ENCODE measurements at places on chromosomes 3 and 15.

GRCh38 chr3:62281726-62282125, 91.6 kb downstream of the FEZF2 start:
- DNase-seq: no peak

- no peak for DNase-seq
These were observed 37.5 kb downstream of the FEM1B start for GRCh38 chr15:68315035-68315434.

- DNase-seq: no peak
These were observed 315.4 kb upstream of the RASGRP1 start for GRCh38 chr15:38879909-38880471.

- no peak for DNase-seq
These were observed 11.4 kb downstream of the CD86 start for GRCh38 chr3:122066331-122067213.

GRCh38 chr15:79524531-79524930, 92.4 kb downstream of the MINAR1 start:
- DNase-seq: no peak

DNA sequence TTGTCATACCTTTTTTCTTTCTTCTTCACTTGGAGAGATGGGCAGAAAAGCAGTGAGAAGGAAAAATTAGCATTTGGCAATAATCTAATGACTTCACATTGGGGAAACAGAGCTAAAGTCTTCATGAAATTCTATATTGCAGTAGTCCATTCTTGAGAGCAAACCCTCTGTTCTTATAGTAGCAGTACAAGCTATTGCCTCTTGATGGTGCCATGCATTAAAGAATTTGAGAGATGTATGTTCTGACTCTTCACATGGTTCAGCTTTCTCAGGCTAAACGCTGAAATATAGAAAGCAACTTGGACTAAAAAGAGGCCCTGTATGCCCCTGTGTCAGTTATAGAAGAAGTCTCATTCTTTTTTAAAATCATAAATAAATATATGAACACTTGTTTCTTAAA, 36.0 kb downstream of the PHLDB2 start:
- DNase-seq: no peak

GRCh38 chr3:39090922-39091321, 16.5 kb downstream of the GORASP1 start:
- no peak for DNase-seq

GRCh38 chr3:186512570-186513302, 31.4 kb downstream of the CRYGS start:
- DNase-seq: no peak

GRCh38 chr15:51576911-51577500, 45.6 kb downstream of the DMXL2 start:
- no peak for DNase-seq

DNA sequence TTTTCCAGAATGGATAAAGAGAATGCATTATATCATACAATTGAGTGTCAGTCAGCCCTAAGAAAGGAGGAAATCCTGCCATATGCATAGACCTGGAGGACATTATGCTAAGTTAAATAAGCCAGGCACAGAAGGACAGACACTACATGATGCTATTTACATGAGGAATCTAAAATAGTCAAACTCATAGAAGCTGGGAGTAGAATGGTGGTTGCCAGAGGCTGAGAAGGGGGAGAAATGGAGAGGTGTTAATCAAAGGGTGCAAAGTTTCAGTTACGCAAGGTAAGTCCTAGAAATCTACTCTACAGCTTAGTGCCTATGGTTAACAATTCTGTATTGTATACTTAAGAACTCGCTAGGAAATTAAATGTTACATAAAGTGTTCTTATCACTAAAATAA, 66.5 kb downstream of the IL1RAP start:
- no peak for DNase-seq

DNA sequence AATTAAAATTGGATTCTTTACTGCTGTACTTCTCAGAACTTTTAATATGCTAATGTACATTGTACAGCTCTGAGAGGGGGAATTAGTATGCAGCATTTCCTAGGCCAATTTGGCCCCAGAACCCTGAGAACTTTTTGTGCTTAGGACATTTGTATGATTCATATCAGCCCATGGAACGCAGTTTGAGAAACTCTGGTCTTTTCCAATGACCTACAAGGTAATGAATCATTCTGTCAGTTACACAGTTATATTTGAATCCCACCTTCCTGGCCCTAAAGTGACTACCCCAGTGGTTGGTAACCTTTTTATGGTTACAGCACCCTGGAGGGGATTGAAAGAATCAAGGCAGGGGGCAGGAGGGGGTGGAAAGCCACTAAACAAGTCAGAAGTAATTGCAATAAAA, 25.6 kb upstream of the KBTBD12 start:
- DNase-seq: no peak

DNA sequence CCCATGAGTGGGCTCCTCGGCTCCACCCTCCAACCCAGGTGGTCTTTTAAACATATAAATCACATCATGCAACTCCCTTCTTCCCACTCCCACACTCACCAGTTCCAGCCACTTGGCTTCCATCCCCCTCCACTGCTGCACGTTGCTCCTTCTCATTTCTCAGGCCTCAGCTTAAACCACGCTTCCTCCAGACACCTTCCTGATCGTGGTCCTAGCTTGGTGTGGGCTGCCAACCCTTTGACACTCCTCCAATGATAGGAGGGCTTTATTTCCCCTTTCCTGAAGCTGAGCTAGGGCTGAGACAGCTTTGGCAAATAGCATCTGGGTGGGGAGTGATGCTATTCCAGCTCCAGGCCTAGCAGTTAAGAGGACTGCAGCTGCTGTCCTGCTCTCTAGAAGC, 130.1 kb downstream of the SRGAP3 start:
- no peak for DNase-seq

DNA sequence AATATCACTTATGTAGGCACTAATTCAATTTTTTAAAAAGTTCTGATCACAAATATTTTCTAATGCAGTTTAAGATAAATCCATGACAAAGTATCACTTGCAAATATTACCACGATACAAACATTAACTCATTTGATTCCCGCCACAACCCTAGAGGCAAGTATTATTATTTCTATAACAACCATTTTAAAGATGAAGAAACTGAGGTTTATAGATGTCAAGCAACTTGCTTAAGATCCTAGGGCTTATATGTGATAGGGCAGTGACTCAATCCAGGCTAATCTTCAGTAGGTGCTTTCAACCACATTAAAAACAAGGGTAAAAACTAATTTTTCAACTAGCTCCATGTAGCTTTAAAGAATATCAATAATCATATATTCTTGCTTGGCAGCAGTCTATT, 1.7 kb downstream of the DYNC1LI1 start:
- no peak for DNase-seq

GRCh38 chr15:69413822-69414700, at the start of gene KIF23:
KIF23 (plus strand) TSS chr15:69414349; CDS start chr15:69414466, 117 bp downstream.
- peak; percentile 82 for DNase-seq

DNA sequence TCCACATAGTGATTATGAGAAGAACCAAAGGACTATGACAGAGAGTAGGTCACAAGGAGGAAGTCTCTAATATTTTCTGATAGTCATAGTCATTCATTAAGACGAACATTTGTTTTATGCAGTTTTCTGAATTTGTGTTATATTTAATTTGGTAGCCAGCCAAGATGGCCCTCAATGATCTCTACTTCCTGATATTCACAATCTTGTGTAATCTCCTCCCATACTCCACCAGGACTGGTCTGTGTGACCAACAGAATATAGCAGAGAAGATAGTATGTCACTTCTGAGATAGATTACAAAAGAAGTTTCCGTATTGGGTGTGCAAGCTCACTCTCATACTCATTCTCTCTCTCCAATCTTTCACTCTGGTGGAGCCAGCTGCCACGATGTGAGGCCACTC, 30.8 kb downstream of the HLTF start:
- no peak for DNase-seq

DNA sequence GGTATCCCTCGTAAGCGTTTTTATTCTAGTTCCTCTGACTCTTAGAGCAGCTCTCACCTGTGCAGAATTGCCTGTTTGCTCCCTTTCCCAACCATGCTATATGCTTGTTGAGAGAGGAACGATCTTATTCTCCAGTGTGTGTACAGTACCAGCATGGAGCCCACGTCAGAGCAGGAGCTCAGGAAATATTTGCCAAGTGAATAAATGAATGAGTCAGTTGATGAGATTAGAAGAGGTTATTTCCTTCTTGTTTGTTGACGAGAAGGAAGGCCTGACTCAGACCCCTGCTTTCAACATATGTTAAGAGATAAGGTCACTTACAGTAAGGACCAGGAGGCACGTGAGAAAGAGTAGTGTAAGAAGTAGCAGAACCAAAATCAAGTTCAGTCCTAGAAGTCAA, 106.3 kb upstream of the ABHD17C start:
- no peak for DNase-seq

- no peak for DNase-seq
These were observed 252.8 kb downstream of the IGSF11 start for GRCh38 chr3:118781839-118782238.

DNA sequence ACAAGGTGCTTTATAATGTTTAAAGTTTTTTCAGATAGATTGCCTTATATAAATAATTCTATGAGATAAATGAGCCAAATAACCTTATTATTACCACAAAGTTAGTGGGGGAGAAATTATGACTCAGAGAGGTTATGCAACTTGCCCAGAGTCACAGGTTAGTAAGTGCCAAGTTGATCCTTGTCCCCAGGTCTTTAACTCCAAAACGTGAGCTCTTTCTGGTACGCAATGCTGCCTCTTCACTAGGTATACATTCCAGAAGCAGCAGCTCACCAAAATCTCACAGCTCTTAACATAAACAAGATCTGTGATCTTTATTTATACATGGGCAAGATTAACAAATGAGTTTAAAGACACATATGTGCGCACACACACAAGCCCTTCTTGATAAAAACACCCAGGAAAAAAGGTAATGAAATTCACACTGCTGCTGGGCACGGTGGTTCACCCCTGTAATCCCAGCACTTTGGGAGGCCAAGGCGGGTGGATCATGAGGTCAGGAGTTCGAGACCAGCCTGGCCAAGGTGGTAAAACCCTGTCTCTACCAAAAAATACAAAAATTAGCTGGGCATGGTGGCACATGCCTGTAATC, 59.8 kb upstream of the NR2F2 start:
- DNase-seq: no peak

- DNase-seq: peak; percentile 54
These were observed 143.4 kb upstream of the RASGRP1 start for GRCh38 chr15:38707802-38708671.

- no peak for DNase-seq
These were observed 4.2 kb upstream of the GMPPB start for GRCh38 chr3:49727924-49728361.

DNA sequence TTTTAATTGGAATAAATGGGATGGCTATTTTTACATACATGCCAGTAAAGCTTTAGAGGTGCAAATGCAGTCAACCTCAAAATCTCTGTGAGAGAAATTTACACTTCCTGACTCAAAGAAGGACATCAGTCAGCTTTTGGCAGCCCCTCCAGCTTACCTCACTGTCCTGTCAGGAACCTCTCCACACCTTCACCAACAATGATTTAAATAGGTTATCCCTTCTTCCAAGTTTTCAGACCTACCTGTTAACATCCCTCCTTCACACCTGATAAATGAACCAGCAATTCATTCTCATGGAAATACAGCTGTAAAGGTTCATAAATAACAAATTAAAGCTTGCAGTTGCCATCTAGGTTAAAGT, 286.1 kb downstream of the SHOX2 start:
- DNase-seq: no peak

GRCh38 chr15:39365873-39366272, 215.0 kb upstream of the THBS1 start:
- no peak for DNase-seq

GRCh38 chr15:58148633-58149445, 10.7 kb downstream of the AQP9 start:
- no peak for DNase-seq

- DNase-seq: no peak
These were observed 67.2 kb downstream of the LSAMP start for GRCh38 chr3:116378077-116378476.

- no peak for DNase-seq
These were observed 110.1 kb upstream of the LMOD3 start for GRCh38 chr3:69232482-69232881.

DNA sequence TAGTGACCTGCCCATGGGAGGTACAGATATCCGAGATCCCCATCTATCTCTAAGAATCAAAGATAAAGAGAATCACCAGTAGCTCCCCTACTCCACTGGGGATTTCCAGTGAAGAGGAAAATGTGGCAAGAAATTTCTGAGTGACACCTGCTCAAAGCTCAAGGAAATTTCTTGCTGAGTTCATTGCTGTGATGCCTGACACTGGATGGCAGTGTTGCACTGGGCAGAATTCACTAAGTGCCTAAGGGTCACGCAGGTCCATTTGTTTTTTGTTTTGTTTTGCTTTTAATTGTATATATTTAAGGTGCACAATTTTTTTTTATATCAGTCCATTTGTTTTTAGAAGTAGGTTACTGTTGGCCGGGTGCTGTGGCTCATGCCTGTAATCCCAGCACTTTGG, 109.5 kb upstream of the KCNAB1 start:
- DNase-seq: no peak

- no peak for DNase-seq
These were observed 755.9 kb upstream of the LMCD1 start for GRCh38 chr3:7745711-7746110.

DNA sequence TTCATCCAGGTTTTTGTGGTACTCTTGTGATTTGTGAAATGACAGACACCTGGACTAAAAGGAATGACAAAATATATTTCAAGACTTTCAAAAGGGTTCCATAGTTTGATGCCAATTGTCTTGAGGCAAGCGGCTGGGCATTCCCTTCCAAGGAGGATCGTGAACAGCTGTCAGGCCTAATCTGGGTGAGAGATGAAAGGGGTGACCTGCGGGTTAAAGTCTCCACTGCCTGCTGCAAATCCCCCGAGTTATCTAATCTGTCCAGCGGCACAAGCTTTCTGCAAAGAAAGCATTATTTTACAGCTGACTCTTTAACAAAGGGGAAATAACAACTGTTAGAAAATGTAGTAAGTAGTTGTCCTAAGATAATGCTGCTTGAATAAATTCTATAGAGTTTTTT, 128.7 kb upstream of the MB21D2 start:
- no peak for DNase-seq

- DNase-seq: no peak
These were observed 6.6 kb downstream of the B3GNT5 start for GRCh38 chr3:183259621-183260020.

- no peak for DNase-seq
These were observed 191.5 kb downstream of the TP63 start for GRCh38 chr3:189822726-189823125.

GRCh38 chr15:71565631-71566160, 244.7 kb upstream of the NR2E3 start:
- no peak for DNase-seq

Data from iPS DF 6.9 (cell line).